Astrocyte (in vitro differentiated cells and primary cell): ENCODE measurements at places on chromosomes 7 and 10. TPM values are rescaled to one million over a fixed set of nuclear protein-coding genes. Genes with fewer than 3 reads are reported as not detected.

DNA sequence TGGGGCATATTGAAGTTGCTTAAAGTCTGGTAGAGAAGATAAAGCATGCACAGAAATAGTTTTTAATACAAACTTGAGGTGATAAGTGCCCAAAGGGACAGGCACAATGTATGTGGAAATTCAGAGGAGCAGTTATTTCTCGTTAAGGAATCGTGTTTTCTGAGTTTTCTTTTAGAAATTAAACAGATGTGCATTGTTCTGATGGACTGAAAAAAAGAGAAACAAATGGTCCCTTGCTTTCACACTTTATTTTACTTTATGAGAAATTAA, 45.6 kb downstream of the CNNM2 start:
- DNase-seq = no peak

The VWA2 gene
- total RNA-seq = 0.25 TPM in 1 of 2 replicates, not detected in the other

DNA sequence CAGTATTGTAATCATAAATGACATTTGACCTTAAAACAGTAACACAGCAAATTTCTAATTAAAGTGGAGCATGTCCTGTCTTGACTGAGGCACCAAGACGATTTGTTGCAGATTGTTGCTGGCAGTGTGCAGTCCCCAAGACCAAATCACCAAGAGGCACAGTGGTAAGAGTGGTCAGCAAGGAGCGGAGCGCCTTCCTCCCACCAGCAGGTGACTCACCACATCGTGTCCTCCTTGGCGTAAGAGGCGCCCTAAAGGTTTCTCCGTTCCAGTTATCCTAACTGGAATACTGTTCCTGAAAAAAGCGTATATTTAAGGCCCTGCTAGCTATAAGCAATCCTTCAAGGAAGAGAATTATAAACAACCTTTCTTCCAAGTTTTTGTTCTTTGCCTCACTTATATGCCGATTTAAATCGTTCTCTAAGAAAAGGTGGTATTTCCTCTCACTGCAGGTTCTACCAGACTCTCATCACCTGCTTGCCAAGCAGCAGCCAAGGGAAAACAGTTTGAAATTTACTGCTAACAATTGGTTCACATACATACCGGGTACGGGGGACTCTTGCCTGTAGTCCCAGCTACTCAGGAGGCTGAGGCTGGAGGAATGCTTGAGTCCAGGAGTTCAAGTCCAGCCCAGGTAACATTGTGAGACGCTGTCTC, 10.7 kb upstream of the REPIN1 start:
- DNase-seq = peak; percentile 49

GRCh38 chr10:122421054-122421625, 33.3 kb upstream of the ARMS2 start:
- no peak for DNase-seq

GRCh38 chr10:103433858-103434257, 18.3 kb downstream of the CALHM2 start:
- no peak for DNase-seq

DNA sequence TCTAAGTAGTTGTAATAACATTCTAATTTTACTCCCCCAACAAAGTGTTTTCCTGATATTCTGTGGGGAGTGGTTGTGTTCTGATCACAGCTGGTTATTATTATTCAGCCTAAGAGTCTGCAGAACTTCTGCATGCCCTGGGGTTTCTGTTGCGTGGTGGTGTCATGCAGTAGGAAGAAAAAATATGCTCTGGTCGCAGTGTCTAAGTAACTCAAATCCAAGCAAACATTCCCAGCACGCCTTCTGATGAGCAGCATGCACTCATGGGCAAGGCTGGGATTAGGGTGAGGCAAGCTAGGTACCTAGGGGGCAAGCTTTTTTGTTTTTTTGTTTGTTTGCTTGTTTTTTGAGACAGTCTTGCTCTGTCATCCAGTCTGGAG, 112.8 kb upstream of the KMT2E start:
- no peak for DNase-seq

DNA sequence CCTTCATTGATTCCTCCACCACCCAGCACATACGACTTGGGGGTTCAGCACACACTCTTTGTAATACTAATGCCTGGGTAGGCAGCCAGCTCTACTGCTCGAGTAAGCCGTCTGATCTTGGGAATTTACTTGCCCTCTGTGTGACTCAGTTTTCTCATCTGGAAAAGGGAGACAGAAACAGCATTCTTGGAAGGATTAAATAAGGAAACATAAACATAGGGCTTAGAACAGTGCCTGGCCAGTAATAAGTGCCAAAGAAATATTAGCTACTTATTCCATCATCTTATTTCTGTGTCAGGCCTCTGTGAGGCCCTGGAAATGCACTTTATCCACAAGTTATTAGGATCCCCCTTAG, 130.1 kb downstream of the TNS3 start:
- DNase-seq = peak; percentile 68

DNA sequence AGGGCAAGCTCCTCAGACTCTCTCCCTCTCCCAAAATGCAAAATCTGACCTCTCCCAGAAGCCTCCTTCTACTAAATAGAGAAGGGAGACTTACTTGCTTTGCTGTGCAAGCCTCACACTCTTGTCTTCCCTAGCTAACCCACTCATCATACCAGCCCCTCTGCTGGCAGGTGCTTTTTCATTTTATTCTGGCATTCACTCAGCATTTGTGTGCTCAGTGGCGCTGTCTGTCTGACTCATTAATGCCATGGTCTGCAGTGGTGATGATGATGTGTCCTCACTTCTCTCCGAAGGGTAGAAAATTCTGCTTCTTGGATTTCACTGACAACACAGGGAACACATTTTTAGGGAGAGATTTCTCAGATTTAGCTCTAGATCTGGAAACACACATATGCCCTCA, 22.0 kb upstream of the BTRC start:
- DNase-seq = peak; percentile 17

- DNase-seq = no peak
Observed at GRCh38 chr7:31065021-31065593, 13.0 kb downstream of the ADCYAP1R1 start.

GRCh38 chr10:52652431-52653262, 119.9 kb downstream of the MBL2 start:
- peak; percentile 50 for DNase-seq

GRCh38 chr10:61900829-61901792, at the start of gene ARID5B:
TSS of gene ARID5B (plus strand) at chr10:61901699. CDS start at chr10:61901710, 11 bp downstream.
- DNase-seq = peak; percentile 68

DNA sequence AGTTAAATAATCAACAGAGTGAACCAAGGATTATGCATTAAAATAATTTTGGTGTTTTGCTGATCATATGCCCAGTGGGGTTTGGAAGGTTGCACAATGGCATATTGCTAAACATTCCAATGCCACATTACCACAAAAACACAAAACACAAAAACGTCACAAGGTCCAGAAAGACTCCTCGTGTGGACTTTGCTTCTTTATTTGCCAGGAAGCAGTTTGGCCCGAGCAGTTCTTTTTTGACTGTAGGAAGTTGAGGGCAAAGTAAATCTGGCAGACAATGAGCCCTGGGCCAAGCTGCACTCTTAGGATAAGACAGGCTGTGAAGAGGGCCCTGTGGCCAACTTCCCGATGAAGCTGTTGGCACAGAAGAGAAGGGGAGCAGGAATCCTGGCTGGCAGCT, 39.2 kb upstream of the SLC35B4 start:
- no peak for DNase-seq

The MMD2 gene
- not detected in 2 replicates for total RNA-seq

GRCh38 chr10:128091636-128092210, 34.5 kb downstream of the MKI67 start:
- no peak for DNase-seq

DNA sequence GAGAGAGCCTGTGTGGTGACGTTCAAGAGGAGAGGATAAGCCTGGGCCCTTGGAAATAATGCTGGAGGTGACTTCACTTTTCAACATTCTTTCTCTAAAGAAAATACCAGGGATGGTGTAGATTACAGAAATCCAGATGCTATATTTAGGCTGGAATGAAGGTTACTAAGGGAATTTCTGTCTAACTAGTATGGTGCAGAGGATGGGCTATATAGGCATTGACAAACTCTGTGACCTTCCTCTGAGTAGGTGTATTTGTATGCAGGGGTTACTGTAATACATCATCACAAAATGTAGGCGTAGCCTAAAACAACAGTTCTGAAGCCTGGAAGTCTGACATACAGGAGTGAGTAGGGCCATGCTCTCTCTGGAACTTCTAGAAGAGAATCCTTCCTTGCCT, 155.3 kb upstream of the INHBA start:
- DNase-seq = peak; percentile 88

- DNase-seq = peak; percentile 62
Observed at GRCh38 chr7:51070151-51070550, 246.5 kb downstream of the COBL start.

- peak; percentile 65 for DNase-seq
Observed at GRCh38 chr10:17768957-17769356, 17.0 kb downstream of the TMEM236 start.

The HOXA7 gene
- total RNA-seq = not detected in 2 replicates

The ZYX gene
- total RNA-seq = 477 and 523 TPM in 2 replicates

- no peak for DNase-seq
Observed at GRCh38 chr10:10788761-10789160, 228.9 kb upstream of the CELF2 start.

GRCh38 chr7:88629559-88629958, 129.9 kb upstream of the ZNF804B start:
- no peak for DNase-seq

GRCh38 chr7:6252341-6252746, 20.1 kb downstream of the CYTH3 start:
- DNase-seq = peak; percentile 84

GRCh38 chr7:45160417-45160881, 2.9 kb downstream of the RAMP3 start:
- DNase-seq = no peak

DNA sequence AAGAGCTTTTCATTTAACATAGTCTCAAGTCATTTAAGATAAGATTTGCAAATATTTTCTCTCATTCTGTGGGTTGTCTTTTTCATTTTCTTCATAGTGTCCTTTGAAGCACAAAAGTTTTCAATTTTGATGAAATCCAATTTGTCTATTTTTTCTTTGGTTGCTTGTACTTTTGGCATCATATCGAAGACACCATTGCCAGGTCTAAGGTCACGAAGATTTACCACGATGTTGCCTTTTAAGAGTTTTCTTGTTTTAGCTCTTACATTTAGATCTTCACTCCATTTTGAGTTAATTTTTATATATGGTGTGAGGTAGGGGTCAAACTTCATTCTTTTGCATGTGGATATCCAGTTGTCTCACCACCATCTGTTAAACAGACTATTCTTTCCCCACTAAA, 34.7 kb downstream of the TMEM270 start:
- DNase-seq = no peak

DNA sequence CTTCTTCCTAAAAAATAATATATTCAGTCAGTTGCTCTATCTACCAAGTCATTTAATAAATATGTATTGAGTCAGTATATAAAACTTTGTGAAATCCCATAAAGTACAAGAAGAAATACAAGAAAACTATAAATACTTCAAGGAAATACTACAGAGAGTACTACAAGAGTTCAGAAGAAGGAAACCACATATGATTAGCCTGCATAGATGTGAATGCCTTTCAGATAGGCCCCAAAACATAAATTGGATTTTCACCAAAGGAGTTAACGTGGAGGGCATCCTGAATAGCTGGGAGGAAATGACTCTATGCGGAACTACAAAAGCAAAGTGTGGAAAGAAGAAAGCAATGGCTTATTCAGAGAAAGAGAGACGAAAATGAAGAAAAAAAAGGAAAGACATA, 120.1 kb downstream of the LRRN3 start:
- peak; percentile 54 for DNase-seq

DNA sequence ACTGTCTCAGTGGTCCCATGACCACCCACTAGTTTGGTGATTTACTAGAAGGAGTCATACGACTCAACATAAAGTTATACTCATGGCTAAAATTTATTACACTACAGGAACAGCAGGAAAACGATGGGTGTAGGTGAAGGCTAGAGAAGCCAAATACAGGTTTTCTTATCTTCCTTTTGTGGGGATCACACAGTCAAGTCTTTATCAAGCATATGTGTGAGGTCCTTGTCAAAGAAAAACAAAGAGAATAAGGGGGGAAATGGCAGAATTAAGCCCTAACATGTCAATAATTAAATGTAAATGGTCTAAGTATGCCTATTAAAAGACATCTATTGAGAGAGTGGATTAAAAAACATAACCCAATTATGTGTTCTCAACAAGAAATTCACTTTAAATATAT, 47.8 kb upstream of the UBN2 start:
- no peak for DNase-seq

DNA sequence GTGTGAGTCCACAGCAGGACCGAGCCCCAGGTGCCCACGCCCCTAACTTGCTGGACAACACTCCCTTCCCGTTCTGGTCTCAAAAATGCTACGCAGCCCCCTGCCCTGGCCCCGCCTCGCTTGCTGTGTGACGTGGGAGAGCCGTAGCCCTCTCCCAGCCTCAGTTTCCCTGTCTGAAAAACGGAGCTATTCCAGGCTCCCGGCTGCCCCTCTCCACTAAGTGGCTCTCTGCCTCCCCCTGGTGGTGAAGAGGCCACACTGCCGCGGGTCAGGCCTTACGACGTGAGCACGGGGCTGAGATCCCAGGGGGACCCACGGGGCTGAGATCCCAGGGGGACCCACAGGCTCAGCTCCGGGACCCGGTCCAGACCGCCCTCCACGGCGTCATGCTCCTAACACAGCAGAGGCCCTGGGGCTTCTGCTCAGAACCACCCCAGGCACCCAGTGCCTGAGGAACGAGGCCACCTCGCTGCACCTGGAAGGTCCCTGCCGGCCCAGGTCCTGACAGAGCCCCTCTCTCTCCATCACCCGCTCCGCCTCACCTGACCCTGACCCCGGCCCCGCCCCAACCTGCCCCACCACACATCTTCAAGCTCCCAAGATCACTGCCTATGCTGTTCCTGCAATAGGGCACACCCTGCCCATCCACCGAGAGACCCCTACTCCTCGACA, 26.7 kb downstream of the MICALL2 start:
- DNase-seq = no peak

The EIF3B gene
- total RNA-seq = 198 and 213 TPM in 2 replicates

- peak; percentile 27 for DNase-seq
Observed at GRCh38 chr10:60444494-60445064, 54.9 kb upstream of the ANK3 start.

GRCh38 chr7:116218051-116218645, 7.8 kb downstream of the TES start:
- peak; percentile 99 for DNase-seq

- DNase-seq = no peak
Observed at GRCh38 chr10:129694184-129694583, 227.1 kb downstream of the MGMT start.
